Kidney (tissue), 22 donors: ENCODE measurements at places on chromosomes 4 and X. TPM values are rescaled to one million over a fixed set of nuclear protein-coding genes. Genes with fewer than 3 reads are reported as not detected.

WDR17 gene
- 1.4 TPM for polyA plus RNA-seq

CD38 gene
- 0.15 TPM for polyA plus RNA-seq

TMEM35A gene
- 0.75 TPM for polyA plus RNA-seq

WNK3 gene
- 0.75 TPM for polyA plus RNA-seq

PIGA gene
- 5.7 TPM for polyA plus RNA-seq

HEPH gene
- 6.2 TPM for polyA plus RNA-seq

AKAP4 gene
- not detected for polyA plus RNA-seq

SH3BP2 gene
- 27.3 TPM for polyA plus RNA-seq

HTN3 gene
- not detected for polyA plus RNA-seq

SLC10A7 gene
- 1.9 TPM for polyA plus RNA-seq
